ENCODE measurements at places on chromosomes 2 and 18.

- peaks cover 3% of the 10 kb centered on the region for H3K4me1 ChIP-seq
- no peak overlapping the region for H3K27ac ChIP-seq
- H3K27me3 ChIP-seq, result no peaks in the 10 kb centered on the region
- H3K4me3 ChIP-seq, result no peak overlapping the region
- peaks cover 11% of the 10 kb centered on the region for H3K36me3 ChIP-seq
- DNase-seq, result no peak
Measured at GRCh38 chr2:25819597-25820039, 58.7 kb downstream of the ASXL2 start.

DNA sequence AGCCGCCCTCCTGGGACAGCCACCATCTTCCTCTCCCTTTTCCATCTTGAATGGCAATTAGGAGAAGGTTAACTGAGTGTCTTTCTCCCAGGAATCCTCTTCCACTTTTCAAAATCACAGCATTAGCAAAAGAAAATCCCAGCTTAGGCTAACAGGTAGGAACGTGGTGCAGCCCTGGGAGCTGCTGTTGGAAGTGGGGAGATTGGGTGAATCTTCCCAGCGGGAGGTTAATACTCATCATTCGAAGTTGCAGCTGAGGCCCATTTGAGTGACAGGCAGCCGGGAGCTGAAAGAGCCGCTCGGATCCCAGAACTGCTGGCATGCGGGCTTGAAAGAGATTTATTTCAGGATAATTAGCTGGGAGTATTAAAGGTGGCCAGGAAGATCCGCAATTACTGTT, 306.0 kb downstream of the BCL11A start:
- no peak overlapping the region for H3K27ac ChIP-seq
- H3K36me3 ChIP-seq, result peaks cover 3% of the 10 kb centered on the region
- no peak for DNase-seq
- H3K27me3 ChIP-seq, result no peaks in the 10 kb centered on the region
- peaks cover 6% of the 10 kb centered on the region for H3K4me1 ChIP-seq
- no peak overlapping the region for H3K4me3 ChIP-seq

DNA sequence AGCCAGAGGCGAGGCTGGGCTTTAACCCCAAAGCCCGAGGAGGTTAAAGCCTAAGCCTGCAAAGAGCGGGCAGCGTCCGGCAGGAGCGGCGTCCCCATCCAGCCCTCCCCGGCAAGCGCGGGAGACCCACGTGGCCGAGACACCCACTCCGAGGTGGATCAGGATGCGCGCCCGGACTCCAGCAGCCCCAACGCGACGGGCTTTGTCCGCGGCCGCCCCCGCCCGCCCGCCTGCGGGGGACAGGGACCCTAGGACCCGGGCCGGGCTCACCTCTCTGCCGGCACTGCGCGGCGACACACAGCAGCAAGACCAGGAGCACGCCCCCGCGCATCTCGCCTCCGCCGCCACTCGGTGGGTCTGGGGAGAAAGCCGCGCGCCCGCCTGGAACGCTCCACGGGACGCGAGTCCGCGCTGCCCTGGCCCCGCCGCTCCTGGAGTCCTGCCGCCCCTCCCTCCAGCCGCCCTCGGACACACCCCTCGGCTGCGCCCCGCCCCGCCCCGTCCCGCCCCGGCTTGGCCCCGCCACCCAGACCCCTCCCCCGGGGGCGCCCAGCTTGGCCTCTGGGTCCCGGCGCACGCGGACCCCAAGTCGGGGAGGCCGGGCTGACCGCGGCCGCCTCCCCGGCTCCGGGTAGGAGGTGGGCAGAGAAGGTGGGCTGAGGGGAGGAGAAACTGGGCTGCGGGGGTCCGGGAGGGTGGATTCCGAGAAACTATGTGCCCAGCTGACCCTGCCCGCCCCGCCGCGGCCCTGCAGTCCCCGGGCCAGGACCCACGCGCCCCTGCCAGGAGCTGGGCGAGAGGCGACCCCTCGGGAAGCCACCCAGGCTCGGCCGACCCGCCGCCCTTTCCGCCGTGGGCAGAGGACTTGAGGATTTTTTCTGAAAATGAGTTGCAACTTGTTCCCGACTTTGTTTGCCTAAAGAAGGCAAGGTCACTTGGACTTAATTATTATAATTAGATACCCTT, at the start of gene LAMA1:
TSS of gene LAMA1 (minus strand) at position 408 of the 966 bp plus-strand sequence. CDS start at position 331, 77 bp downstream.
- peaks cover 6% of the 10 kb centered on the region for H3K36me3 ChIP-seq
- DNase-seq, result peak; percentile 38
- H3K27me3 ChIP-seq, result peaks cover 5% of the 10 kb centered on the region
- peak within 1 kb of the TSS; percentile 83 for H3K4me3 ChIP-seq
- peak within 1 kb of the TSS; percentile 69 for H3K27ac ChIP-seq

DNA sequence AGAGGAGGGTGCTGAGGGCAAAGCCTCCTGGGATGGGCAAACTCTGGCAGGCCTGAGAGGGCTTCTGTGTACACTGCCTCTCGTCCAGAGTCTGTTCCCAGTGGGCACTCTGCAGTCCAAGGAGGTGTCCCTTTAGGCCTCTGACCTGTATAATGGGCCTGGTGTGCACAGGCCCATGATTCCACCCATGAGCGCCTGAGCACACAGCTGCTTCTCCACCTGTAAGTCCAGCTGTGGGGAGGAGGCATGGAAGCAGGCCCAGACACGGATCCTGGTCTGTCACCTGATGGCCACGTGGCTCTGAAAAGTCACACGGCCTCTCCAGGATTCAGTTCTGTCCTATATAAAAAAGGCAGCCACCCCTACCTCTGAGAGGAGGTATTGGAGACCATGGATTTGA, 57.0 kb downstream of the PARD6G start:
- H3K27ac ChIP-seq, result no peak overlapping the region
- H3K4me1 ChIP-seq, result no peaks in the 10 kb centered on the region
- H3K27me3 ChIP-seq, result no peaks in the 10 kb centered on the region
- no peak overlapping the region for H3K4me3 ChIP-seq

- H3K27ac ChIP-seq, result peak overlapping the region; percentile 17
- no peaks in the 10 kb centered on the region for H3K27me3 ChIP-seq
- no peak for DNase-seq
- no peaks in the 10 kb centered on the region for H3K36me3 ChIP-seq
Measured at GRCh38 chr2:186576614-186577013, 13.2 kb upstream of the ITGAV start.

GRCh38 chr2:73116182-73116960, 3.6 kb upstream of the RAB11FIP5 start:
- no peak overlapping the region for H3K4me3 ChIP-seq
- H3K27ac ChIP-seq, result no peak overlapping the region
- peaks cover 5% of the 10 kb centered on the region for H3K27me3 ChIP-seq
- H3K36me3 ChIP-seq, result no peaks in the 10 kb centered on the region
- DNase-seq, result no peak
